Stimulated activated CD4-positive, alpha-beta T cell treated with anti-CD3 and anti-CD28 coated beads, Interleukin-1b, Interleukin-23, amount 100 ng/mL, for 48 hours (primary cell): ENCODE measurements at places on chromosomes 1 and 21.
A peak's percentile ranks its signal among the peaks of the same experiment; 100 is the strongest.

- no peak for DNase-seq
Observed at GRCh38 chr1:61450454-61450853, 274.5 kb downstream of the TM2D1 start.

DNA sequence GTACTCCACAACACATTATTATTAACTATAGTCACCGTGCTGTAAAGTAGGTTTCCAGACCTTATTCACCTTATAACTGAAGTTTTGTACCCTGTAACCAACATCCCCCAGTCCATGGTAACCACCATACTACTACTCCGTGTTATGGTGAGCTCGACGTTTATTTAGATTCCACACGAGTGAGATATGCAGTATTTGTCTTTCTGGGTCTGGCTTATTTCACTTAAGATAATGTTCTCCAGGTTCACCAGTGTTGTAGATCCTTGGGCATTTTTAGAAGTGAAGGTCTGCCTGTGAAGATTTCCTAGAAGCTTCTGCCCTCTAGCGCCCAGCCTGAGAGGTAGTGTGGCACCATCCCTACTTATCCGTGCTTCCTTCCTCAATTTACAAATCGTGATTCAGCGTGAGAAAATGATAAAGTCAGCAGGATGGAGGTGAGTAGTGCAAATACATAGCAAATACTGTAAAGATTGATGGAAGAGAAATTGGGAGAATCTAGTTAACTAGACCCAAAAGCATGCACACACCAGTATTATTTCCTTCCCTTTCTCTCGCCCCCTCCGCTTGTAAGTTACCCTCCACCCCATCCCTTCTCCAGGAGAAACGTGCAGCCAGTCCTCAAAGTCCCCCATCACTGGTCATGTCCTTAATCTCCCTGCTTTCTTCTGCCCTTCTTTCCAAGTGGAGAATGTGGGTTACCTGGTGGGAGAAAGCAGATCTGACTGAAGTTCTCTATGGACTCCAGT lies 36.0 kb upstream of the DISC1 start:
- DNase-seq = peak; percentile 27

DNA sequence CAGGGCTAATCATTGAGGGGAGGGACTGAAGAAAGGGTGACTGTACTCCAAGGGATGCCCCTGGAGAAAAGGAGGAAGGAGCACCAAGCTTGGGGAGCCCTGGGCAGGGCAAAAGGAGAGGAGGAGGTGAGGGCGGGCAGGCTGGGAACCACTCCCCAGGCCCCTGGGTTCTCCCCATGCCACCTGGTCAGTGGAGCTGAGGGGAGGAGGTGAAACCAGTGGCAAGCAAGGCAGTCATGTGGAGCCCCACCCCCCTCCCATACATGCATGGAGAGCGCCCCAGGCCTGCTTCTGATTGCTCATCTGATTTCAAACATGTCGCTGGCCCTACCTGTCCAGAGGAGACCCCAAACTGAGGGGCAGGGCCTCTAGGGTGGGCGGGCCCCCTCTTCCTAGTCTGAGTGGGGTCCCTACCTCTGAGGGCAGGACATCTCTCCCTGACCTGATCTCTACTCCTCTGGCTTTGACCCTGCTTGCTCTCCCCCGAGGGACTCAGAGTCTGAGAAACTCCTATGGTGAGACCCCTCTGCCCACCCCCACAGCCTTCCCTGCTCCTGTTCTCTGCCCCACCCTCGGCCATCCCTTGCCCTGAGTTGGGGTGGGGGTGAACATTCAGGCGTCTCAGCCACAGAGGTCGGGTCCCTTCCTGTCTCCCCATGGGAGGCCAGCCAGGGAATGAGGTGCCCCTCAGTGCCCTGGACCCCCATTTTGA lies 18.6 kb downstream of the INSRR start:
- DNase-seq = no peak

GRCh38 chr1:8892026-8892425 lies 13.5 kb upstream of the ENO1 start:
- no peak for DNase-seq

GRCh38 chr1:184185347-184185746 lies 133.8 kb downstream of the TSEN15 start:
- DNase-seq = no peak

GRCh38 chr1:65319141-65319540 lies 9.8 kb downstream of the DNAJC6 start:
- no peak for DNase-seq

DNA sequence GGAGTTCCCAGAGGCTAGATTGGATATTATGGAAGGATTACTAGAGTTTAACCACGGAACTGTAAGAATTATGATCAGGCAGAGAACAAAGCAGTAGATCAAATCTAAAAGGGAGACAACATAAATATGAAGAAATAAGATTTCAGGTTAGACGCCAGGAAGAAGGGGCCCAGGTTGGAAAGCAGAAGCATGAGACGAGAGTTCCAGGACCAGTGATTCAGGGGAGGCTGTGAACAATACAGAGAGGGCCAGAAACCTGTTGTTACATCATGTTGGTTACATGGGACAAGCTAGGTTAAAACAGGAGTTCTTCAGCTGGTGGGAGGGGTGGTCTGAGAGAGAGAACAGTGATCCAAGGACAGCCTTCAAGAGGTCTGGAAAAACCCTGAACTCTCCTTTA lies 128.4 kb upstream of the MROH9 start:
- DNase-seq = no peak

DNA sequence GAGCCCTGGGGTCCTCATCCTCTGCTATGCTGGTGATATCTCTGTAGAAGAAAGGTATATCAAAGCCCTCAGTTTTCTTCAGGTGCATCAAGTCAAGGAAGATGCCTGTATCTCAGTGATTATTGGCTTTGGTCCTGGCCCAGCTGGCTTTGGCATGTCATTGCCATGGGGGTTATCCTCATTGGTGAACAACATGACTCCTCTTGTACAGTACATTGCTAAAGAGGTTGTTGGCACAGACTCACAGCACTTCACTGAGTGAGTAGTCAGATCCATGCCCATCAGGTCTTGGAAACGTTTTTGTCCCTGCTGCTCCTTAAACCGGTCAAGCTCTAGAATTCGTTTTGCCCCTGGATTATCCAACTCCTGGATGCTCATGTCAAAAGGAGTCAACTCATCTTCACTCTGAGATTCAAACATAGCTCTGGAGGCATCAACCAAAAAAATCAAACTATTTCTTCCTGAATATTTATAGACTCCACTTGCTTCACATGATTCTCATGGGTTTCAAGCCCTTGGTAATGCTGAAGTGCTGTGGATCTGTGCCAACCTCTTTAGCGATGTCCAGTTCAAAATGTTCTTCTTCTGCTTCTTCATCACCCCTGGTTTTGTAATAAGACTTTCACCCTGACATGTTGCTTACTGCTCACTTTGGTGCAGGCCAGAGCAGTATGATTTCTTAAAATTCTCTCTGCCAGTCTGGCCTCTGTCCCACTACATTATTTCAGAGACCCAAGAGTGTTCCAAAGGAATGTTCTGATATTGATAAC lies 43.0 kb upstream of the RAB3GAP2 start:
- DNase-seq = no peak

DNA sequence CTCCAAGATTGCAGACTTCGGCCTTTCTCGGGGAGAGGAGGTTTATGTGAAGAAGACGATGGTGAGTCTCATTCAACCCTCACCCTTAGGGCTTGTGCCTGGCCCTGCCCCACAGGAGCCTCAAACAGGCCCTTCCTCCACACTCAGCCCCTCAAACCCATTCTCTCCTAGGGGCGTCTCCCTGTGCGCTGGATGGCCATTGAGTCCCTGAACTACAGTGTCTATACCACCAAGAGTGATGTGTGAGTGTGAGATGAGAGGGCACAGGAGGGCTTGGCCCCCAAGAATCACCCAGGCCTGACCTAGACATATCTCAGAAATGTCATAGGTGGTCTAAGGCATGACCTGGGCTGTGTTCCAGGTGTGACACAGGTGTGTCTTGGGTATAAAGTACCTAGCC lies 18.3 kb upstream of the MPL start:
- DNase-seq = no peak

DNA sequence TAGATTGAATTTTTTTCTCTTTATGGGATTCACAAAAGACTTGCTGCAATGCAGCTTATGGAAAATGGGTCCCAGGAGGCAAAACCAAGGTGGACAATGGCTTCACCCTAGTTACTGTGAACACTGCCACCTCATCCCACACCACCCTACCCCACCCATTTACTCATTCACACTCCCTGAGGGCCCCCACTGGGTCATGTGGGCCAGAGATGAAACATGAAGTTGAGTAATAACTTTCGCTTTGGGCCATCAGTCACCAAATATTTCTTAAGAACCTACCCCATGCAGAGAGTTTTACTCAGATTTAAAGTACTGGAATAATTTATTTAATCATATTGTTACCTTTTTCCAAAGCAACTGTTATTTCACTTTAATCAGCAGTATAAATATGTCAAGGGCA lies 191.8 kb downstream of the TPR start:
- peak; percentile 63 for DNase-seq

- DNase-seq = no peak
Observed at GRCh38 chr1:50208315-50208714, 99.6 kb downstream of the ELAVL4 start.

DNA sequence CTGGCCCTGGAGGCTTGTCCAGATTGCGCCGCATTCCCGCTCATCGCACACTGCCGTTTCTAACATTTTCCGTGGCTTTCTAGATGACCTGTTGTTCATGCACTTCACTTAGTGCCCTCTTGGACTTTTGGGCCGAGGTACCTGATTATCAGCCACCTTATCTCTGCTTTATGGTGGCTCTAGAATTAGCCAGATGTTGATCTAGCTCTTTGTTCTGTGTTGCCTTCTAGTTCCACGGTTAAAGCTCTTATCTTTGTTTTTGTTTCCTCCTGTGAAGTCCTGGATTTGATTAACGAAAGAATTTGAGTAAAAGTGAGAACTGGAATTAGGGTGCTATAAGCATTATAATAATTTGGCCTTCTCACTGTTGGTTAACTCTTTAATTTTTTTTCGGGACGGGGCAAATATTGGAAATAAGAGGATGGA lies 945 bp downstream of the RNPEP start:
- DNase-seq = no peak

- no peak for DNase-seq
Observed at GRCh38 chr1:116451702-116452101, 78.7 kb downstream of the ATP1A1 start.

DNA sequence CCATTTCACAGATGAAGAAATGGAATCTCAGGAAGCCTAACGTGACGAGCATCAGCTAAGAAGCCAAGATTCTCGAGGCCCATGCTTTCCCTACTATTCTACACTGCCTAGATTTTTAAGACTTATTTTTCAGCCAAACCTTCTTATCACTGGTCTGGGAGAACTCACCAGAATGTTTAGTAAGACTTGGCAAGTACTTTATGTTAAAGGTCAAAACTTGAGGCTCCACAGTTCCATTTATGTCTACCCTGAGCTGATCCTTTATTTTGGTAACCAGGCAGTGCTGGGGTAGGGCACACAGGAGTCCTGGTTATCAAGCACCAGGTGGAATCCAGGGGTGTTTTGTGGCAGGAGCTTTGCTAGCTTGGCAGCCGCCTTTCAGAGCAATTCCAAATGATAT lies 16.8 kb downstream of the PLXNA2 start:
- no peak for DNase-seq

- DNase-seq = no peak
Observed at GRCh38 chr1:203182387-203182953, 4.0 kb downstream of the CHI3L1 start.

DNA sequence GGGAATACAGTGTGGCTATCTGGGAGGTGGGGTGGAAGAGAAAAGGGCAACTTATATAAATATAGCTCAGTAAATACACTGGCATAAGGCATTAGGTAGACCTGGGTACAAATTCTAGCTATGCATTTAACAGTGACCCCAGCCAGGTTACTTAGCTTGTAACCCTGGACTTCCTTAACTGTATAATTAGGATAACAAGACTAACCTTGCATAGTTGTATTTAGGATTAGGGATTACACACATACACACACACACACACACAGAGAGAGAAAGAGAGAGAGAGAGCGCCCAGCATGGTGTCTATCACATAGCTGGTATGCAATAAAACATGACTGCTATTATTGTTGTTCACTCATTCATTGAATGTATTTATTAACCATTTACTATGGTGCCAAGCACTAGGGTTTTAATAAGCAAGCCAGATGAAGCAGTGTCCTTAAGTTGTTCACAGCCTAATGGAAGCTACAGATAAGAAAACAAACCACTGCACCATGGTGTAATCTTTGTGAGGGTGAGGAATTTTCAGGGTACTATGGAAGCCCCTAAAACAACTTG lies 251.4 kb downstream of the ZNF648 start:
- no peak for DNase-seq

DNA sequence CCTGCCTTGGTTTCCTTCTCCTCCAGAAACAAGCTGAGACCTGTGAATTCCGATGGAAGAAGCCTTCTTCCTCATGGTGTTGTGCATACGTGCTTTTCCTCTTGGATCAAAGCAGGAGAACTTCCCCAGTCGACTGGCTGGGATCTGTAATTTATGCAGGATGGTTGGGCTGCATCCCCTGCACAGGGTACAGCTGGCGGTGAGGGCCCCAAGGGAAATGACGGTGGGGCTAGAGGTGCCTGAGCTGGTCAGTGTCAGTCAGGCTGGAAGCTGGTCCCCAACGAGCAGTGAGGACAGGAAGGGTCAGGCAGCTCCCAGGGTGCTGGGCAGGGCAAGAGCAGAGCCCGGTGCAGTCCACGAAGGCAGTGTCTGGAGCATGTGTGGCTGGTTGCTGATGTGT lies 106.7 kb downstream of the CNIH3 start:
- no peak for DNase-seq

- DNase-seq = no peak
Observed at GRCh38 chr1:196609370-196609737, 1.1 kb upstream of the KCNT2 start.

DNA sequence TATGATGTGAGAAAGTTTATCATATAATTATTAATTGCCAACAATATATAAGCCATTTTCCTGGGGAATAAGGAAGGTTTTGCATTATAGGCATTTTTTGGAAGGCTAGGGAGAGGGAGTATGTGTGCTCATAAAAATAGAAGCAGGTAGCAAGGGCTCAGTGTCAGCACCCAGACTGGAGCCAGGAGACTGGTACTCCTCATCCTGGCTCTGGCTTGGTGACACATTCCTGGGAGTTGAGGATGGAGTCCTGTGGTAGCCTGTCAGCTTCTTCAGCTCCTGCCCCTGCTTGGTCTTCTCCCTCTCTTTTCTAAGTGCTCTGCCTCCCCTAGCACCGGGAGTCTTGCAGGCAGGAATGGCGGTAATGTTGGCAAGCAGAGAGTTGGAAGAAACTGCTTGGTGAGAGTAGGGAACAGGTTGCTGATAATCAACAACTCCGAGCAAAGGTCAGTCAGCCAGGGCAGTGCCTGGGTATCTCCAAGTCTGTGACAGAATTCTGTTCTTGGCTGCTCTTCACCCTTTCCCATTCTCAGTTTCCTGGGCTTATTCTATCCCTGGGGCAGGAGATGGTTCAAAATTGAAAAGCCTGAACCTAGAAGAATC lies 23.0 kb downstream of the GIPC2 start:
- DNase-seq = no peak

GRCh38 chr1:218642033-218642948 lies 297.2 kb downstream of the TGFB2 start:
- no peak for DNase-seq

DNA sequence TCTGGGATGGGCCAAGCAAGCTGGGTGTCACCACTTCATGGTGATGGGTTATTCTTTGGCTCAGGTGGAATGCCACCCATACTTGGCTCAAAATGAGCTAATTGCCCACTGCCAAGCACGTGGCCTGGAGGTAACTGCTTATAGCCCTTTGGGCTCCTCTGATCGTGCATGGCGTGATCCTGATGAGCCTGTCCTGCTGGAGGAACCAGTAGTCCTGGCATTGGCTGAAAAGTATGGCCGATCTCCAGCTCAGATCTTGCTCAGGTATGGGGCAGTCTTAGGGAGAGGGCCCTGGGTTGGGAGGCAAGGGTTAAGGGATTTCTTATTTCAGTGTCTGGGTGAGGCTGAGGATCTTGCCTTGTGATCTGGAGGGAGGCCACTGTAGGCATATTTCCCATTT lies 15.4 kb upstream of the NASP start:
- no peak for DNase-seq

- DNase-seq = no peak
Observed at GRCh38 chr1:151583796-151584195, 28.1 kb upstream of the SNX27 start.
